COR-L47 (cell line): ENCODE measurements at places on chromosomes 5 and 9.
A peak's percentile ranks its signal among the peaks of the same experiment; 100 is the strongest.

GRCh38 chr5:65307931-65308330, 173.8 kb downstream of the ADAMTS6 start:
- peak; percentile 41 for DNase-seq

DNA sequence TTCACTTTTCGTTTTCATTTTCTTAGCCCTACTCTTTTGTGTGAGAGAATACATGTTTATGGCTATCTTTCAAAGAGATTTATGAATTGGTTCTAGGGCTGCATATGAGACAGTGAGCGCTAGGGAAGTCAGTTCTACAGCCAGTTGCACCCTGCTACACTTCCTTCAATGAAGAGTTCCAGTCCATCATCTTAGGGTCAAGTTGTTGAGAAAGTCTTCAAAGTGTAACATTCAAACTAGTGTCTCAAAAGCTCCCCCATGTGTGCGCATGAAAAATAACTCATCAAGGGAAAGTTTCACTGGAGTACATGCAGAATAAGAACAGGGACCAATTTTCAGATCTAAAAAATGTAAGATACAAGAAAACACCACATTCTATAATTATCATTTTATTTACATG, 317.2 kb downstream of the DEPDC1B start:
- DNase-seq, result no peak

DNA sequence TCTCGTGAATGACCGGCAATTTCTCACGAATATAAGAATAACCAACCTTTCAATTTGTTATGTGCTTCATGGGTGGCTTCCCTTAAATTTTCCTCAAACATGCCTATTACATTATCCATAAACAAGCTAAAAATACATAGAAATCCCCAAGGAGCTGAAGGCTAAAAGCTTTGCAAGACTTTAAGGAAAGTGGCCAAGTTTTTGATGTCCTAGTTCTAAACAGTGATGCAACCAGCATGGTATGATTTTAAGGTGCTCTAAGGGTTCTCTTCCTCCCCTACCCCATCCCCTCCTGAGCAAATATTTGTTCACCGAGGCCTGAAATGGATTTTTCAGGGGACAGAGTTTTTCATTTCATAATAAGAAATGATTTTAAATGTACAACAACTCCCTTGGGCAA, 79.8 kb downstream of the RGS7BP start:
- no peak for DNase-seq

DNA sequence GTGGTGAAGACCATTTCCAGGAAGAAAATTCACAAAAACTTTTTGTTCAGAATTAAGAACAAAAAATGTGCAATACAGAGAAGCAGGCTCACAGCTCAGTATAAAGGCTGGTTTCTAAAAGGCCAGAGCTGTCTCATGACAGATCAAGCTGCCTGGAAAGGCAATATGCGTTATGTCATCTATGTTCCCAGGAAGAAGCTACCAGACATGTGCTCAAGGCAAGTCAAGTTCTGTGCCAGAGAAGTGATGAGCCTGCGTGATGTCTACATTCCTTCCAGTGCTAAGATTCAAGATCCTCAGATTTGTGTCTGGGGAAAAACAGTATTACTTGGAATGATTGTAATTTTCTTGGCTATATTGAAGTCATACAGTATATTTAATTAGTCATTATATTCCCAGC, 104.3 kb downstream of the PDE4D start:
- no peak for DNase-seq

DNA sequence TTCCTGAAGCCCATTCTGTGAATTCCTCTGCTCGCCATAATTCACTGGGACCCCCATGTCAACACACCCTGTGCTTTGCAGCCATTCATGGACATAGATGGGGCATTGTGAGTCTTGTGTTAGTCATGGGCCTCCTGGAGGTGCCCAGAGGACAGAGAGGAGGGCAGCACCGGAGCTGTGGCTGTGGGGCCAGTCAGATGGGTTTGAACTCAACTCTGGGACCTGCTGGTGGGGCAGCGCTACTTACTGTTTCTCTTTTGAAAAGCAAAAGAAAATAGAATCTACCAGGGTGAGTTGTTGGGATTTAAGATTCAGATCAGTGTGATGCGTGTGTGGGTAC, 11.3 kb upstream of the EXOC3 start:
- no peak for DNase-seq

DNA sequence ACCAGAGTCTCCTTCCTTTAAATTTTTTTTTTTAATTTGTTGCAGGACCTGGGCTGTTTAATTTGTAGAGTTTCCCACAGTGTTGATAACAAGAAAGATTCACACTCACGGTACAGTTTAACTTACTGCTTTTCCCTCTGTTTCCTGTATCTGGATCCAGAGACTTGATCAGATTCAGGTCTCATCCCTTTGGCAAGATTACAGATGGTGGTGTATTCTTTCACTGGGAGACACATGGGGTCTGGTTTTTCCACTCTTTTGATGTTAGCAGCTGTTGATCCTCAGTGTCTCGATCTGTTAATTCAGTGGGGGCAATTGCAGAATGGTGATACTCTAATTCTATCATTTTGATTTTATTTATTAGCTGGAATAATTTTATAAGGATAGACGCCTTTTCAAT, 75.4 kb upstream of the TNFAIP8 start:
- no peak for DNase-seq

- no peak for DNase-seq
Observed at GRCh38 chr9:257957-258356, 43.3 kb downstream of the DOCK8 start.

DNA sequence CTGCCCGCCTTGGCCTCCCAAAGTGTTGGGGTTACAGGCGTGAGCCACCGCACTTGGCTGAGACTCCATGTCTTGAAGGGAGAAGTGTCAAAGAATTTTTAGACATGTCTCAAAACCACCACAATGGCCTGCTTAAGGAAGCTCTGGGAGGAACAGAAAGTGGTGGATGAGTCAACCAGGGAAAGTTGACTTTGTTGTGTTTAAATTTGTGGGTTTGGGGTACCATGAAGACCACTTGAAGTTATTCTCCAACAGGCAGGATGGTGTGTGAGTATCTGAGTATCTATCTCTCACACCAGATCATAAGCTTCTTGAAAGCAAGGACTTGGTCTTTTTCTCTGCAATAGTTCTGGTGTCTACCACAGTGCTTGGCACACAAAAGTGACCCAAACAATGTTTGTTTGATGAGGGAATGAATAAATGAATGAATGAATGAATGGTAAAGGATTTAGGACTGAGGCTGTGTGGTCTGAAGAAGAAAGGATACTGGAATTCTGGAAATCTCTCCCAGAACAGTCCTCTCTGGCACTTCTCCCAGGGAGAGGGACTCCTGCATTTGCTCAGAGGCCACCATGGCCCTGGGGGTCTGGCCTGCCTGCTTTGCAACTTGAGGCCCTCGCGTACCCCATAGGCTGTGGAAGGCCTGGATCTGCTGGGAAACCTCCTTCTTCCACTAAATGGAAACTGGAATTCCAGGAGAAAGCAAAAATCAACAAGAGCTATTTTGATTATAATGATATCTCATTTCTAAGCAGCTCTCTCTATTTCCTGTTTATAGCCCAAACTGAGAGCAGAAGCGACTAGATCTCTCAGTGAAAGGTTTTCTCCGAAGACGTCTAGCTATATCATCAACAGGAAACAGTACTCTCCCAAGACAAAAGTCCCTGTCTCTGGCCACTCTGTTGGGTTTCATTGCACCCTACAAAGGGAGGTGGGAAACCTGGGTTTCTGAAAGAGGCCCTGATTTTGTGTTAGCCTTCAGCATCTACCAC, 187.9 kb downstream of the PALM2AKAP2 start:
- no peak for DNase-seq

GRCh38 chr5:174073122-174073660, 27.7 kb downstream of the NSG2 start:
- DNase-seq, result no peak

DNA sequence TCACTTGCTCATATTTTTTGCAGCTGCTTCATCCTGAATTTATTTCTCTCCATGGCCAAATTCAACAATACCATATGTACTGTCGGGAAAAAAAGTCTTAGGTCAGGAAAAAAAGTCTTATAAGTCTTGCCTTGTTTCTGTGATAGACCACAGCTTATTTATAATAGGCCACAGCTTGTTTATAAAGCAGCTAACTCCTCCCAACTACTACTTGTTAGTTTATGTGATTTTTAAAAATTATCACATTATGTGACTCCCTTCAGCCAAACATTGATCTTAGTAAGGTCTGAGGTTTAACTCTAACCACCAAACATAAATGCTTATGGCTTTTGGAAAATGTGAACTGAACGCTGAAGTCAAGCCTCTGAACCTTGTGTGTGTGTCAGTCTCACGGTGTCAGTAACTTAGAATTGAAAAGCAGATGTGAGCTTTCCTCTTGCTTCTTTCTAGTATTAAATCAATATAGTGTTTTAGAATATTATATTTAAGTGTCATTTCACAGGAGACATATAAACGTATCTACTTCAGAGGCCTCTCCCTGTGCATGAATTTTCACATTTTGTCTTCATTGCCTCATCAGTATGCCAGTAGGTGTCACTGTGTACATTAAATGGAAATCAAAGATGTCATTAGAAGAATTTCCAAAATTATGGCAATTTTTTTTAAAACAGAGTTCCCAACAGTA, 51.3 kb downstream of the SNX24 start:
- DNase-seq, result peak; percentile 12

GRCh38 chr5:62692946-62693713, 114.5 kb downstream of the LRRC70 start:
- DNase-seq, result no peak

- DNase-seq, result peak; percentile 81
Observed at GRCh38 chr5:62144401-62145022, 161.5 kb upstream of the KIF2A start.

GRCh38 chr5:76329346-76329745, 73.7 kb upstream of the IQGAP2 start:
- no peak for DNase-seq

- no peak for DNase-seq
Observed at GRCh38 chr9:110802416-110803035, 133.9 kb downstream of the MUSK start.

DNA sequence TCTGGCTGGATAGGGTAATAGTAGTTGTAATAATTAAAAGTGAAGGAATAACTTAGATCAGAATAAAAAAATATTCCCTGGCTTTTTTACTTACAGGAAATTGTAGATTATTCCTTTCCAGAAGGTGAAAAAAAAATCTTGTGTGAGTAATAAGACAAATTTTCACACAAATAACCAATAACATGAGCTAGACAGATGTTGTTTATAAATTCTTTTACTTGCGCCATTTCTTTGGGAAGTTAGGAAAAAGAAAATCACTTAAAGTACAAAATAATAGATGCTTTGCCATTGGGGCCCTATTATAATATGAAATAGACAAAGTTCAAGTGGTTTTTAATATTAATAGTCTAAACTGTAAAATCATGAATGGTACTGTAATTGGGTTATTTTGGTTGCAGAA, 204.1 kb downstream of the ARRDC3 start:
- no peak for DNase-seq

GRCh38 chr9:15306068-15306756, 804 bp downstream of the TTC39B start:
- DNase-seq, result peak; percentile 85

GRCh38 chr5:97544240-97544639, 361.2 kb upstream of the RIOK2 start:
- DNase-seq, result no peak

- DNase-seq, result no peak
Observed at GRCh38 chr9:34507966-34508365, 14.8 kb downstream of the ENHO start.

DNA sequence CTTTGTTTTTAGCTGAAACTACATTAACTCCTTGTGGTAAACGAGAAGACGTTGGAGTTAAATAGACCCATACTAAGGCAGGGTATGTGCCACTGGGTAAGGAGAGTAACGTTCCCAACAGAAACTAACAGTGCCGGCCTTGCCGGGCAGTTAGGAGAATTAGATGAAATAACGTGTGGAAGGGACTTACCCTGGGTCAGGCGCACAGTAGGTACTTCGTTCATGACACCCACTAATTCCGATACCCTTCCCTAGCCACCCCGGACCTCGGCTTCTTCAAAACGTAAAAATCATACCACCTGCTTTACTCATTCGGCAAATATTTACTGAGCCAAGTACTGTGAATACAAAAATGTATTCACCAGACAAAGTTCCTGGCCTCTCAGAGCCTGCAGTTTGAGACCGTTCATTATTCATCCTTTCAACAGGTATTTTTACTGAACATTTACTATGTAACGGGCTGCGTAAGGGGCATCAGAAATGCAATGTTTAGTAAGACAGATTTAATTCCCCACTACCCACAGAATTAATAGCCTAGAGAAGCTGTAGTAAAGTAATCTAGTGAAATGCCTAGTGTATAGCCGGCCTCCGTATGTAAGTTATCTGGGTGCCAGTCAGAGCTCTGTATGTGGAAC, 3.2 kb upstream of the SMIM23 start:
- no peak for DNase-seq

- no peak for DNase-seq
Observed at GRCh38 chr9:5326893-5327548, 12.7 kb downstream of the RLN1 start.

DNA sequence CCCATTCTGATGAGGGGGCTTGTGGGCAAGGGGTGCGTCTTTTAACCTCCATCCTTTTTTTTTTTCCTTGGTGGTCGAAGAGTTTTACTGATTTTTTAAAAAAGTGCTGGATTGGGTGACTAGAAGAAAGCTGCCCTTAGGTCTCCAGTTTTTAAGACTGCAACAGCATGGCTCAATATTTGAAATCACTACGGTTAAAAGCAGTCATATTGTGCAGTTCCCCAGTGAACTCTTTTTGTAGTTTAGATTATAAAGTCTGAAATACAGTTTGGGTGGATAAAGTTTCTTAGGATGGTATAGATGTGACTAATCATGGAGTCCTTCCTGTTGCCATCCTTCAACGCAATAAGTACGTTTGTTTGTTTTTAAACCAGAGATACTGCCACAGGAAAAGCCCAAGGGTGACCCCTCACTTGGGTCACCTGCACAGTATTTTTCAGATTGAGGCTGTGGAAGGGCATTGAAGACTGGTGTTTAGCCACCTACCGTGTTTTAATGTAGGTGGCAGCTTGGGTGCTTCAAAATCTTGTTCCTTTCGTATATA, 520 bp upstream of the DHFR start:
- DNase-seq, result no peak
